AG09309 (cell line): ENCODE measurements at places on chromosomes 7 and 10.
A peak's percentile ranks its signal among the peaks of the same experiment; 100 is the strongest.

DNA sequence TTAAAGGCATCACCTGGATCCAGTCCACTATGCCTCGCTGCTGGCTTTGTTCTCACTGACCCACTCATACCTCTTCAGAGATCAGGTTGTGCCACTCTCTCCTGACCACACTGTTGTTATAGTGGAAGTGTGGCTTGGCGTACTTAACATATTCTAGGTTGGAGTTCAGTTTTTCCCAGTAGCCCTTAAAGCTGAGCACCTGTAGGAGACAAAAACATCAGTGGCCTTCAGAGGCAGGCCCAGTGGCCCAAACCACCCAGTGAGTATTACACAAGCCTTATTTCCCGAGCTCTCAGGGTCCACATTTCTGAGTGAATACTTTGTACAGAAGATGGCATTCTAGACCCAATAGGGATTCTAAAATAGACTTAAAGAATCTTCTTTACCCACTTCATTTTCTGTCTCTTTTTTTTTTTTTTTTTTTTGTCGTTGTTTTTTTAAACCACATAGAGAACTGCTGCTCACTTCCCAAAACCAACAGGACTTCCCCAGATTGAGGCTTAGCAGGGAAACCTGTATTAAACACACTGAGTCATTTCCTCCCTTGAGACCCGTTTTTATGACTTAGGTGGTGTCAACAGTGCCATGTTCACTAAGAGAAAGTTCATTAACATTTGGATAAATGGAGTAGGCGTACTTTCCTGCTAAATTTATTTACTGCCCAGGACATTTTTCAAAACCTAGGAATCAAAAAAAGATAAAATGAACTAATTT, 85.8 kb downstream of the GSAP start:
- DNase-seq: no peak

DNA sequence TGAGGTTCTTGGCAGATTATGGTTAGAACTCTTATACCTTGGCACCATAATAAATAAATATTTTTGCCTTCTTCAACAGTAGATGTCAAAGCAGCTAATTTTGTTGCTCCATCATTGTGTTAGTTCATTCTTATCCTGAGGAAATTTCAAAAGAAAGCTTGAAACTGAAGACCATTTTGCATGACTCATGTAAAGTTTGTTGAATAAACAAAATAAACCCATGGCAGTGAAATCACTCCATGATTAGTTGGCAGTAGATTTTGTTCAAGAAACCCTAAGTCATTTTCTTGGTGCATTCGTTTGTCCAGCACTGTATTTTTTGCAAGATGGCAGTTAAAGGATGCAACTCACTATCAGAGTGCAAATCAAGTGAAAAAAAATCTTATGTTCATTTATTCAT, 91.6 kb downstream of the HECW1 start:
- DNase-seq: peak; percentile 10

DNA sequence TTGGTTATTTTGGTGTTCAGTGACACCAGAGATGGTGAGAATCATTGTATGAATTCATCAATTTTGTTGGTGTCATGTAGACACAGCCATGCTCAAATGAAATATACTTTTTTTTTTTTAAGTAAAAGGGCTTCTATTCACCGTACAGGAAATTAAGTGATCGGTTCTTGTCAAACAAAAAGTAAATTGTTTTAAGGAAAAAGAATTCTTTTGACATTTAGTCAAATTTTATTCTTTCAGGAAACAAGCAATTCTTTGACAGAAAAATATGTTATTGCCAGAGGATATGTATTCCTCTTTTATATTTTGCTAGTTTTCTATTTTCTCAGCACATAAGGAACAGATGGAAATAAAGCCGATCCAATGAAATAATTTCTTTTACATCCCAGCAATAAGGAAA, 551.9 kb downstream of the MAGI2 start:
- no peak for DNase-seq

- DNase-seq: no peak
Observed at GRCh38 chr10:49516216-49516970, 22.5 kb downstream of the ERCC6 start.

DNA sequence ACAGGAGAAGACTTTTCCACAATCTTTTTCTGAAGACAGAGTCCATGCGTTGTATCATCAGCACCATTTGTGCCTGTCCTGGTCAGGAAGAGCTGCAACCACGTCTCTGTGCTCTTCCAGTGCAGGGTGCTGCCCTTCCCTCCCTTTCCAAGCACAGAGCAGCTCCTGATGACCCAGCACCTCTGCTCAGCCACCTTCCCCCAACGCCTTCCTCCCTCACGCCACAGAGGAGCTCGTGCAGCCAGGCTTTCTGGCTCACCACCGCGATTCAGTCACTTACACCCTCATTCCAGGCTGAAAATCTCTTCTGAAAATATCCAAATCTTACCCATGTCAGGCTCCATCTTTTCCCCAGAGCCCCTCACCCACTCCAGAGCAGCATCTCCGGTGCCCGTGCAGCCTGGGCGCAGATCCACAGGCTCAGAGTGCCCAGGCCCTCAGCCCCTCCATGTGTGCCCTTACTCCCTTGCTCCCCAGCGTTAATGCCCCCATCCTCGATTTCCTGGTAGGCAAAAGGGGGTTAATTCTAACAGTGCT, 181.5 kb downstream of the DIP2C start:
- no peak for DNase-seq

DNA sequence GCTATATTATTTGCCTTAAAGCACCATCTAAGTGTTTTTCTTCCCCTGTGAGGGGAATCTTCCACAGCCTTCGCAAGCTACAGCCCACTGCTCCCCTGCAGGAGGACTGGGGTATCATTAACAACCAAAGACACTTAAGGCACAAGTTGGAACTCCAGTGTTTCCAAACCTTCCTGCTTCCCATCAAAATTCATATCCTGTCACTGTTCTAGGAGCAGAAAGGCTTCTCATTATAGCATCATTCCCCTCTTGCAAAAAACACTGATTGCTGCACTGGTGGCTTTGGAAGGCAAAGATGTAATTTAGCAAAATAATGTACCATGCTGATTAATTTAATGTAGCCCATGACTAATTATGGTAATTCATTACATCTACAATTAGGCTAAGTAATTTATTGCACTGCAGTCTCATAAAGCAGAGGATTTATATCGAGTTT, 207.2 kb downstream of the SKAP2 start:
- no peak for DNase-seq

GRCh38 chr10:95832216-95833041, 75.3 kb upstream of the CC2D2B start:
- DNase-seq: no peak

- no peak for DNase-seq
Observed at GRCh38 chr10:76459016-76459730, 1027.7 kb downstream of the LRMDA start.

DNA sequence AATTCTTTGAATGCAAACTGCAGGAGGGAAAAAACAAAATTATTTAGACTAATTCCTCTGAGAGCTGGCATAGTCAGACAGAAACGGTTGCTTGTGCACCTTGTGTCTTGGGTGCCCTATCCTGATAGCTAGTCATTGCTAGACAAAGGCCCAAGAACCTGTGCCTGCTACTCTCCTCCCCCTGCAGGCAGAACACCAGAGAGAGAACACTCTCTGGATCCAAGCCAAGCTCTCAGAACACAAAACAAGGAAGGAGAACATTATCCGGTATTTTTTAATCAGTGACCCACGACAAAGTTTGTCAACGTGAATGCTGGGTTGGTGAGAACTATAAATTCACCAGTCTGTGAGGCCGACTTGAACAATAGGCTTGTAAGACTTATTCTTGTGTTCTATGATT, 18.8 kb upstream of the PPP1R9A start:
- no peak for DNase-seq

- DNase-seq: no peak
Observed at GRCh38 chr7:46649876-46650275, 728.8 kb upstream of the IGFBP3 start.

GRCh38 chr7:94145602-94146001, 141.4 kb upstream of the BET1 start:
- no peak for DNase-seq

DNA sequence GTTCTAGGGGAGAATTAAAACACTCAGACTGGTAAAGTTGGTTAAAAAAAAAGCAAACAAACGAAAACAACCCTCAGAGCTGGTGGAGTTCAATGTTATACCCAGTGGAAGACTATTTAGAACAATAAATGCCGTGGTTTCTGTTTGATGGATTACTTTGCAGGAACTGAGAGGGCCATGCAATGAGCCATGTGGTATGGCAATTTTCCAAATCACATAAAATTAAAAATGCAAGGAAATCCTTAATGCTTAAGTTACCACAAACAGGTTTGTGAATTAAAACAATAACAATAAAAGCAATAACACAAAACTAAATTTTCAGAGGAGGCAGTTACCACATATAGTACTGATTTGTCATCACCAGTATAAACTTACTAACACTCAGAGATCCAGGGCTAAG, 96.9 kb downstream of the RTKN2 start:
- DNase-seq: peak; percentile 47

- peak; percentile 3 for DNase-seq
Observed at GRCh38 chr10:124827474-124827873, 25.9 kb downstream of the ABRAXAS2 start.

- no peak for DNase-seq
Observed at GRCh38 chr10:48996329-48996728, 56.7 kb upstream of the LRRC18 start.

DNA sequence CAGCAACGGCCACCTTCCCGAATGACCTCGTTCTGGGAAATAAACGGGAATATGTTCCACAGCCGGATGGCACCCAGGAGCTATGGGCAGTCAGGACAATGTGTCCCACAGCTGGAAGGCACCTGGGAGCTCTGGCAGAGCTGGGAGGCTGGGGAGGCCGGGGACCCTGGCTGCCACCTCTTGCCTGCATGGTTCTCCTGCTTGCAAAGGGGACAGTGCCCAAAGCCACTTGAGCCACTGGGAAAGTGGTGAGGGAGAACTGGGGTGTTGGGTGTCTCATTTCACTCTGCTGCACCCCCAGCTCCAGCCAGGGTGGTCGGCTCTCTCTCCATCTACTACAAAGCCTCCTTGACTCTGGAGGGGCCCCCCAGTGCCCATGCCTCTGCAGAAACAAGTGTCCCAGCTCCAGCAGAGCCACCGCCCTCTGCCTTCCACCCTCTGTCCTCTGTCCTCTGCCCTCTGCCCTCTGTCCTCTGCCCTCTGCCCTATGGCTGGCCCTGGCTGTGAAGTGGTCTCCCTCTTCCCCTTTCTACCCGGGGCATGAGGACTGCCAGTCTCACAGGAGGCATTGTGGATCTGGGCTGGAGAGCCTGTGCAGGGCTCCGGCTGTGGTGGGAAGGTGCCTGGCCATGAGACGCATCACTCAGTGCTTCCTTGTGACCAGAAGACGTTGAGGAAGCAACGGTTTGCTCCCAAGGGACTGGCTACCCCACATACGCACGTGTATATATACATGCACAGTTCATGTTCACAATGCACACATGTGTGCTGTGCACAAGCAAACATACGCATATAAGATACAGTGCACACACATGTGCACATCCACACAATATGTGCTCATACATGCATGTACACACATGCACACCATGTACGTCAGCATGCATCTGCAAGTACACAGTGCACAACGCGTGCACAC, 21.5 kb upstream of the INPP5A start:
- no peak for DNase-seq

DNA sequence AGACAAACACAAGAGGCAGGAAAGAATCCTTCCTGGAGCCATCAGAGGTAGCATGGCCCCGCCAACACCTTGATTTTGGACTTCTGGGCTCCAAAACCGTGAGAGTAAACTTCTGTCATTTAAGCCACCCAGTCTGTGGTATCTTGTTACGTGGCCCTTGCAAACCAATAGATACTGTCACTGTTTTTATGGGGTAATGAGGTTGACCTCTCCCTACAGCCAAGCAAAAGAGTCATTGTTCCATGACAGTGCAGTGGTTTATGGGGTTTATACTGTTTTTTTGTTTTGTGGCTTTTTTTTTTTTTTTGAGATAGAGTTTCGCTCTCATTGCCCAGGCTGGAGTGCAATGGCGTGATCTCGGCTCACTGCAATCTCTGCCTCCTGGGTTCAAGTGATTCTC, 32.8 kb downstream of the KIAA1549 start:
- DNase-seq: no peak
